ENCODE measurements at places on chromosomes 4 and X.
A peak's percentile ranks its signal among the peaks of the same experiment; 100 is the strongest.

GRCh38 chr4:138852681-138853080 is 162.9 kb upstream of the NOCT start:
- DNase-seq, result no peak

DNA sequence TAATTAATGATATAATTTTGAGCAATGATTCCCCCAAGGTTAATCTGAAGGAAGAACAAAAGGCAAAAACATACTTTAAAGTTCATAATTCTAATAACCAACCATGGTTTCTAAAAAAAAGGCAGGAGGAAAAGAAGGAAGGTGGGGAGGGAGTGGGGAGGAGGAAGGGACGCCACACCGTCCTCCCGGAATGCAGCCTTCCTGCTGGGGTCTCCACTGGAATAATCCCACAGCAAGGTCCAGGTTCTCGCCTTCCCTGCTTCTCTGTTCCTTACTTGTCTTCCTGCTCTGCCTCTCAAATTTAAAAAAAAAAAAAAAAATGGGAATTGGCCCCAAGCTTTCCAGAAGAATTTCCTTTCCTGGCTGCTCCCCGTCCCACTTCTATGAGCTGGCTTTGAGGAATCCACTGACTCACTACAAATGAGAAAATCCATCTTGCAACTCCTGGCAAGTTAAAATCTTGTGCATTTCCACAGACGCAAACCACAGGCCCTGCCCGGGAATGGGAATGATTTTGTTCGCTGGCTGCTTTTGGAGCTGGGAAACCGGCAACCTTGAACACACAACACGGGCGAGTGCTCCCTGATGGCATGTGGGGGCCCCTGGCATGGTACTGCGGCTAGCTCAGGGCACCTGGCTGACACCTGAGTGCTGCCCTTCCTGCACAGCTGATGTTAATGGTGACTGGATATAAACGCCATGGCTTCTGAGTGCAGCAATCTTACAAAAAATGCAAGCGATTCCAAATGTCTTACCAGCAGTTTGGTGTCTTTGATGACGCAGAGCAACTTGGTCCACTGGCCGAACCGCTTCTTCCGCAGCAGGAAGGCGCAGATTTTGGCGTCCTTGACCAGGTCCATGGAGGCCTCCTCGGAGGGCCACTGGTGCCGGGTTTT is 97.0 kb downstream of the AFAP1 start:
- peak; percentile 41 for DNase-seq

GRCh38 chr4:62410371-62411003 is 1210.4 kb downstream of the ADGRL3 start:
- no peak for DNase-seq

GRCh38 chr4:8837181-8837841 is 34.3 kb downstream of the HMX1 start:
- no peak for DNase-seq

DNA sequence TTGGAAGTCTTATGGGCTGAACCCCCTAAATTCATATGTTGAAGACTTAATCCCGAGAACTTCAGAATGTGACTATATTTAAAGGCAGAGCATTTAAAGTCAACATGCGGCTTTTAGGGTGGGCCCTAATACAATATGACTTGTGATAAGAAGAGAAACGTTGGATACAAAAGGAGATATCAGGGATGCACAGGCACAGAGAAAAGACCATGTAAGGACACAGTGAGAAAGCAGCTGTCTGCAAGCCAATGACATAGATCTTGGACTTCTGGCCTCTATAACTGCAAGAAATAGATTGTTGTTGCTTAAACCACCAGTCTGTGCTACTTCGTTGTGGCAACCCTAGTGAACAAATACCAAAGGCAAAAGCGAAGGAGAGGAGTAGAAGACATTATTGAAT is 42.2 kb downstream of the GABRG1 start:
- DNase-seq, result no peak

GRCh38 chr4:687048-687970 is 1.6 kb downstream of the SLC49A3 start:
- DNase-seq, result peak; percentile 71

- DNase-seq, result no peak
Observed at GRCh38 chr4:153916273-153916755, 127.4 kb upstream of the SFRP2 start.

GRCh38 chrX:151704041-151704663 is 8.9 kb downstream of the PRRG3 start:
- DNase-seq, result no peak

DNA sequence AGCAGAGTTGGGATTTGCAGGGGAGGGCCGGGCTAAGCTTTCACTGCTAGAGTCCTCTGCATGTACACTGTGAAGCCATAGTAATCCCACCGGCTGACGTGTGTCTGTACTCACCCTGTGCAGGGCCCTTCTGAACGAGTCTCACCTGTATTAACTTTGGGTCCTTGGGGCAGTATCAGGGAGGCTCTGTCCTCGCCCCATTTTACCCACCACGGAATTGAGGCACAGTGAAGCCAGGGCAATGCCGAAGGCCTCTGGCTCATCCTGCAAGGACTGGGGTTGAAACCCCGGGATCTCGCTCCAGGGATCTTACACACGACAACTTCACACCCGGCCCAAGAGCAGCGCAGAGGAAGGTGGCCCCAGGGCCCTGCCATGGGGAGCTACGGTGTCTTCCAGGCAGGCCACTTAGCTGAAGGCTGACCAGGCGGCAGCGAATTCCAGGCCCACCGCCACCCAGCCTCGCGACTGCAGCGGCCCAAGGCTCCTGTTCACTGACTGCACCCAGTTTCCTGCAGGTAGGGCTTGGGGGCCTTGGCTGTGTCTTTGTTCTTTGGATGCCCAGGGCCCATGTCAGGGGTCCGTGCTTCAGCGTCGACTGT is 75.5 kb upstream of the ADRA2C start:
- no peak for DNase-seq

DNA sequence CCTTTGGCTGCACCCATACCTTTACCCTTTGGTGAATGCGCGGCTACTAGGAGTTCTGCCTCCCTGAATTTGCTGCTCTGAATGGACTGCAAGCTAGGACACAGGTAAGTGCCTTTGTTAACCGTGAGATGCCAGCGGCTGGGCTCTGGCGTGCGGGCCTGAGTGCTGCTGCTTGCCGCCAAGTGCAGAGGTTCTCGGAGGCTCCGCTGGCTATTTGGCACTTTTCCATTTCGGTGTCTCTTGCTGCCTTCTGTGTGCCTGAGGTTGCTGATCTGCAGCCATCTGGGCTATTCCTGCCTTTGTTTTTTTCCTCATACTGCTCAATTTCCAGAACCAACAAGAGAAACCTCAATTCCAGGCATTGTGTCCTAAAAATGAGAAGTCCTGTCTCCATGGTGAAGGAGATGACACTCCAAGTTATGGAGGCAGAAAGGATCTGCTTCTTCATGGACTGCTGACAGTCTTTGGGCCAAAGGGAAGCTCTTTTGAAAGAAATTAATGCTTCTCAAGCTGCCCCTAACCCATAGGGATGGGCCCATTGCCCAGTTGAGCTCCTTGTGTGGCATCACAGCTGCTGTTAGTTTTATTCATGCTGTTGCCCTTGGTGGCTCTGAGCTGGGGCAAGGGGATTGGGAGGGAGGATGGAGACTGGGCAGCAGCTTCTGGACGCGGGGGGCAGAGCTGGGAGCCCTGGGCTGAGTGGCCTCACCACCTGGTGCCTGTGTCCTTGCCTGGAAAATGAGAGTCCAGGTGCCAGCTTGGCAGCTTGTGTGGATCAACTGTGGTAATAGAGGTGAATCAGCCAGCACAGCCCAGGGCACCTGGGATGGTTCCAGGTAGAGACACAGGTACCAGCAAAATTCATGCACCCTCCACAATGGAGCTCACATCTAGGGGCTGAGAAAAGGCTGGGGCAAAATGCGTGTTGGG is 3.8 kb upstream of the TBC1D14 start:
- no peak for DNase-seq

DNA sequence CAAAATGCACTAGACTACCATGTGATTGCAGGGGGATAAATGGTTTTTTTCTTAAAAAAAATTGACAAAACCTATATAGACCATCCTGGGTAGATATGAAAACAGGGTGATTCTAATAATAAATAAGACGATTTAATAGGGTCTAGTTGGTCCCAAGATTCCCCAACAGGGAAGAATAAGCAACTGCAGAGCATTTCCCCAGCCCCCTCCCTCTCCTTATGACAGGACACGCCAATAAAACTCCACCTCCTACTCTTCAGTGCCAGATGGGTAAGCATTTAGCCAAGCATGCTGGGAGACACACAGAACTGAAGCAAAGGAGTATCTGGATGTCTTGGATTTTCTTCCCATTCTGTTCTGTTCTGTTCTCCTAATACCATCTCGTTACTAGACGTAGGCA is at the start of gene BRS3:
BRS3 (plus strand) TSS at position 301 of the 400 bp plus-strand sequence. CDS start 168 bp downstream, outside the sequence.
- no peak for DNase-seq

- DNase-seq, result no peak
Observed at GRCh38 chrX:109782994-109783700, 50.1 kb upstream of the ACSL4 start.

DNA sequence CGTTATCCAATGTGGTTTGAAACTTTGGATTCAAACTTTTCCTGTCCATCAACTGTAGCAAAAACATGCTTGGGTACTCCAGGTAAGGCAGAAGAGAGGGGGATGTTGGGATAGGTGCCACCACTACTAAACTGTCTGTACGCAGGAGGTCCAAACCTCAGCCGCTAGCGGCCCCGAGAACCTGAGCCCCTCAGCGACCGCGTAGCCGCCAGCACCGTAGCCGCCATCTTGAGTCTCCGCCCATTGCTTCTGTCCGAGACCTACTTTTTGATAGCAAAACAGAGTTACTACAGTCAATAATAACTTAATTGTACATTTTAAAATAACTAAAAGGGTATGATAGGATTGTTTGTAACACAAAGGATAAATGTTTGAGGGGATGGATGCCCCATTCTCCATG is 119.9 kb upstream of the GRID2 start:
- DNase-seq, result no peak

DNA sequence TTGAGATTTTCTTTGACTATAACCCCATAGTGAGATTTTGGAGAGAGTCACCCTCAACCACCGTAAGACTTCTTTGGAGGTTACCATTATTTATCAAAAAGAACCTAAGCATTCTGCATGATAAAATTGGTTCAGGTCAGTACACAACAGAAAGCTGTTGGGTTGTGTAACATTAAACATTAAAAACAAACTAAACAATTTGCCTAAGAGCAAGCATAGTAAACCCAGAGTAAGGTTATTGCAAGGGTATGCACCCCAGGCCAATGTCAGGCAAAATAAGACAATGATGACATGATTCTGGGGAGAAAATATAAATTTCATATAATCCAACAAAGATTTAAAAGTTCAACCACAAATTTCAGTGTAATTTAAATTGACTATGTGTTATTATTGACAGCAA is 472.4 kb downstream of the SH2D1A start:
- no peak for DNase-seq

DNA sequence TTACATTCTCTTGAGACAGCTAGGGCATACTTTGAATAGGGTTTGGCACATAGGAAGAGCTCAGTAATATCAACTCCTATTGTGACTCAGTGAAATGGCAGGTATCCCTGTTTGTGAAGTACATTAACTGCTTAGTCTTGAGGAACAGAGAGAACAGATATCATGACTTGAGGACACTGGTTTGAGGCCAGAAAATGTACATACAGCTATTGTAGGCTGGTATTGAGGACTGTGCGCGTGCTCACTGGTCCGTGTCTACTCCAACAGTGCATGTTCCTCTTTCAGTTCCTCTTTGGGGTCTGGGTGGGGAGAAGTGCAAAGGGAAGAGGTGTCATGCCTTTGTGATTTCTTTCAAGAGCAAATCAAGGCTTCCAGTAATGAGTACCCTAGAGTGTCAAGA is 34.6 kb upstream of the TBC1D9 start:
- no peak for DNase-seq

DNA sequence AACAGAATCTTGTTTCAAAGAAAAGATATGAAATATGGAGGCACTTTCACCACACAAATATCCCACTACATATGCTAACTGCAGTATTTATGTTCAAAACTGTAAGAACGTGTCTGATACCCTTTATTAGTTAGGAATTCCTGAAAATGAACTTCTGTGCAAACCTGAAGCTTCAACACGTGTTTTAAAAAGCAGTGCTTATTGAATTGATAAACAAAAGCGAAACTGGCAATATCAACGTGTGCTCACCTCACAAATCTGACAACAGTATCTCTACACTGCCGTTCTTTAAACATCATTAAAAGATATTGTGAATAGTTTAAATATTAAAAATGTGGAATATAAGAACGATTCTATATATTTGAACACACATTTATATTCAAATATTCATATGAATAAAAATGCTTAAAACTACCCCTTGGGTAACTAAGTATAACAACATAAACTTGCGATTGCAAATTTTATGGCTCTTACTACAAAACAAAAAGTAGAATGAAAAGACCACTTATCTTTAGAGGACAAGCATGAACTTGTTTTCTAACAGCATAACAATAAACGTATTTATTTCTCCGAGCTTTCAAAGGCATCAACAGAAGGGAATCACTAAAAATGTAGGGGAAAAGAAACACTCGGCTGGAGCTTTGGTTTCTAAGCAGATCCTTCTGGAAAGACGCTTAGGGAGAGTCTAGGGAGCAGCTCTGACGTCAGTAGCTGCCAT is at the start of gene LRP2BP:
LRP2BP (minus strand) TSS at position 687 of the 718 bp plus-strand sequence. CDS start 17,738 bp downstream, outside the sequence.
- DNase-seq, result no peak

All from GOT3 (cell line).